Tibial nerve (tissue), 4 donors: ENCODE measurements at places on chromosomes 16 and 17. TPM values are rescaled to one million over a fixed set of nuclear protein-coding genes. Genes with fewer than 3 reads are reported as not detected.

GRCh38 chr17:33154869-33155455, 138.1 kb downstream of the ASIC2 start:
- H3K4me1 ChIP-seq, result no peaks in the 10 kb centered on the region
- no peaks in the 10 kb centered on the region for H3K36me3 ChIP-seq
- H3K27me3 ChIP-seq, result no peaks in the 10 kb centered on the region
- H3K27ac ChIP-seq, result no peak overlapping the region

GRCh38 chr16:63983401-63983800, 1138.5 kb downstream of the CDH11 start:
- no peak overlapping the region for H3K4me3 ChIP-seq
- no peak overlapping the region for H3K27ac ChIP-seq

TEX14 gene
- total RNA-seq, result not detected

ENPP7 gene
- not detected for total RNA-seq

- DNase-seq, result no peak
- no peaks in the 10 kb centered on the region for H3K27me3 ChIP-seq
- peaks cover 19% of the 10 kb centered on the region for H3K36me3 ChIP-seq
- H3K4me3 ChIP-seq, result peak within 1 kb of the TSS; percentile 36
- no peak within 1 kb of the TSS for H3K27ac ChIP-seq
Measured at GRCh38 chr16:28984619-28985135, at the start of gene LAT. TSS of gene LAT (plus strand) at chr16:28985052. CDS start at chr16:28985418, 366 bp downstream.

- H3K4me3 ChIP-seq, result no peak overlapping the region
- DNase-seq, result no peak
- H3K27me3 ChIP-seq, result no peaks in the 10 kb centered on the region
- H3K36me3 ChIP-seq, result no peaks in the 10 kb centered on the region
- H3K4me1 ChIP-seq, result peaks cover 36% of the 10 kb centered on the region
Measured at GRCh38 chr16:84825896-84826557, 6.2 kb downstream of the CRISPLD2 start.

GRCh38 chr16:81544261-81544660, 99.7 kb downstream of the CMIP start:
- no peaks in the 10 kb centered on the region for H3K27me3 ChIP-seq
- no peak overlapping the region for H3K27ac ChIP-seq
- H3K4me3 ChIP-seq, result no peak overlapping the region

DNA sequence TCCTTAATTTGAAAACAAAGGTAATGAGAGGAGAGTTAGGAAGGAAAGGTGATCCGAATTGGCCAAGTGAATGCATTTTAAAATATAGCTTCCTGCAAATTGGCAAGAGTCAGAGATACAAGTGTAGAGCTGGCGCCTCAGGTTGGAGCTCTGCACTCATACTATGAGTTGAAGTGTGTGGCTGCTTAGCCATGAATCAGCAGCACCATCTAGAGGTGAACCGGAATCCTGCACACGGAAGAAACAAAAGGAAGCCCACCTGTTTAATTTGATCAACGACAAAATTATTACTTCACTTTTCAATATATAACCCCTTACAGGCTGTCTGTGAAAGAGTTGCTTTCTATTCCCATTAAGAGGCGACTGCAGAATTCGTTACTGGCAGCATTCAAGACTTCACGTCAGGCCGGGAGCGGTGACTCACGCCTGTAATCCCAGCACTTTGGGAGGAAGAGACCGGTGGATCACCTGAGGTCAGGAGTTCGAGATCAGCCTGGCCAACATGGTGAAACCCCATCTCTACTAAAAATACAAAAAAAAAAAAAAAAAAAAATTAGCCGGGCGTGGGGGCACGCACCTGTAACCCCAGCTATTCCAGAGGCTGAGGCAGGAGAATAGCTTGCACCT, 1253.7 kb upstream of the CDH8 start:
- H3K4me1 ChIP-seq, result no peaks in the 10 kb centered on the region
- no peaks in the 10 kb centered on the region for H3K36me3 ChIP-seq

DNA sequence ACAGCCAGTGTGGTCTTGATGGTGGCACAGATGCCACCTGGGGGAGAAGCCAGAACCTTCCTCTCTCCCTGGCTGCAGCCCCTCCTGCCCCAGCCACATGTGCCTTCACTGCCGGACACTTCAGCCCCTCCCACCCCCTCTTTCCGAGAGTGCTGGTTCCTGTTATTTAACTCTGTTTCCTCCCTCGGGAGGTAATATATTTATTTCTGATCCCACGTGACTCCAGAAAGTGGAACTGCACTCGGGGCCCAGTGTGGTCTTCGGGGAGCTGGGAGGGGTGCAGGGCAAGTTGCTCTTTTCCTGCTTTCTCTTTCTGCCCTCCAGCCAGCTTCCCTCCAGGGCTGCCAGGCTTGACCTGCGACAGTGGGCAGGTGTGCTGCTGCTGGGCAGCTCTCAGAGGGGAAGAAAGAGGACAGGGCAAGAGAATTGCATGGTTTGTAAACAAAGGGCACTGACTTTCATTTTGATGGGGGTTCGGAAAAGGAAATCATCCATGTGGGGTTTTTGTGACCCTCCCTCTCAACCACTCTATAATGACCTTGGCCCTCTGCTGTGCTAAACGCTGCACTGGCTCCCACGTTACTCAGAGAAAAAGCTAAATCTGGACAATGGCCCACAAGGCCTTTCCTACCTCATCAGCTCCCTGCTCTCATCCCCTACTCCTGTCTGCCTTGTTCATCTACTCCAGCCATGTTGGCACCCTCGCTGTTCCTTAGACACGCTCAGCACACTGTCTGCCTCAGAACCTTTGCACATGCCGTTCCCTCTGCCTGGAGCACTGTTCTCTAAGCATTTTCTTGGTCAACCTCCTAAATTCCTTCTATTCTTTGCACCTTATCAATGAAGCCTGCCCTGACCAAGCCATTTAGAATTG, 8.2 kb upstream of the CIITA start:
- no peak overlapping the region for H3K4me3 ChIP-seq
- no peaks in the 10 kb centered on the region for H3K36me3 ChIP-seq
- H3K27me3 ChIP-seq, result no peaks in the 10 kb centered on the region
- peaks cover 30% of the 10 kb centered on the region for H3K4me1 ChIP-seq
- peak overlapping the region; percentile 69 for H3K27ac ChIP-seq

DNA sequence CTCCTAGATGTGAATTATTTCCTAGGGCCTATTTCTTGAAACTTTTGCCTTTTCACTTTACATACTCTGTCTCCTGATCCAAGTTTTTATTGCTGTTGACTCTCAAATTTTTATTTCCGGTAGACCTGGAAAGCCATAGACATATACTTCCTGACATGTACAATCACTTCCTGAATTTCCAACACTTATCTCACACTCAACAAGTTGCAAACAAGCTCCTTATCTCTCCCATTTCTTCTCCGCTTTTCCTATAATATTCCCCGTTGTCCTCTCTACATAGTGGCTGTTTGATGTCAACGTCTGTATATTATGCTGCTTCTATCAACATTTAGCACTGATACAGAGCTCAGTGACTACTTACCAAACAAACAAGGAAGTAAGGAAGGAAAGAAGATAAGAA, 59.3 kb downstream of the IKZF3 start:
- no peak for DNase-seq
- H3K4me1 ChIP-seq, result no peaks in the 10 kb centered on the region
- no peak overlapping the region for H3K27ac ChIP-seq
- H3K36me3 ChIP-seq, result no peaks in the 10 kb centered on the region

- H3K36me3 ChIP-seq, result no peaks in the 10 kb centered on the region
- no peak for DNase-seq
- no peaks in the 10 kb centered on the region for H3K4me1 ChIP-seq
- no peaks in the 10 kb centered on the region for H3K27me3 ChIP-seq
- no peak overlapping the region for H3K4me3 ChIP-seq
Measured at GRCh38 chr17:30031214-30031869, 85.3 kb upstream of the NSRP1 start.

GRCh38 chr17:59767176-59767575, 59.7 kb downstream of the VMP1 start:
- no peak for DNase-seq
- H3K4me1 ChIP-seq, result no peaks in the 10 kb centered on the region
- H3K36me3 ChIP-seq, result peaks cover 21% of the 10 kb centered on the region

DNA sequence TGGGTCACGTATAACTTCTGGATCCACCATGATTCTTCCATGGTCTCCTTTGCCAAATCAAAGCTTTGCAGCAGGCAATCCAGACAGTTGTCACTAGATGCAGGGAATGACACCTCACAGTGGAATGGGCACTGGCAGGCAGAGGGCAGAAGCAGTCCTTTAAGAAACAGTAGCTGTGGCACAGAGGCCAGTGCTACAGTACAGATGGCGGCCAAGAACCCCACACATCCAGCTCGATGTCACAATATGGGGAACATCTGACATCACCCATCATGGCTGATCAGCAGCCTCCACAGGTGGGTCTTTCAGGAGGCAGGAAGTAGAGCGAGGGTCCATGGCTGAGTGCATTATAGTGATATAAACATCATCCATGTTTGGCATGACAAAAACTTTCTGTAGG, 18.8 kb upstream of the ERN1 start:
- H3K27me3 ChIP-seq, result no peaks in the 10 kb centered on the region
- no peak overlapping the region for H3K4me3 ChIP-seq
- H3K4me1 ChIP-seq, result peaks cover 9% of the 10 kb centered on the region
- peak overlapping the region; percentile 97 for H3K27ac ChIP-seq

- H3K36me3 ChIP-seq, result no peaks in the 10 kb centered on the region
- H3K27me3 ChIP-seq, result no peaks in the 10 kb centered on the region
- DNase-seq, result peak; percentile 47
- H3K27ac ChIP-seq, result no peak overlapping the region
Measured at GRCh38 chr16:24041834-24042631, 206.2 kb downstream of the PRKCB start.
